ENCODE measurements at places on chromosomes 3 and 15. TPM values are rescaled to one million over a fixed set of nuclear protein-coding genes. Genes with fewer than 3 reads are reported as not detected.

DNA sequence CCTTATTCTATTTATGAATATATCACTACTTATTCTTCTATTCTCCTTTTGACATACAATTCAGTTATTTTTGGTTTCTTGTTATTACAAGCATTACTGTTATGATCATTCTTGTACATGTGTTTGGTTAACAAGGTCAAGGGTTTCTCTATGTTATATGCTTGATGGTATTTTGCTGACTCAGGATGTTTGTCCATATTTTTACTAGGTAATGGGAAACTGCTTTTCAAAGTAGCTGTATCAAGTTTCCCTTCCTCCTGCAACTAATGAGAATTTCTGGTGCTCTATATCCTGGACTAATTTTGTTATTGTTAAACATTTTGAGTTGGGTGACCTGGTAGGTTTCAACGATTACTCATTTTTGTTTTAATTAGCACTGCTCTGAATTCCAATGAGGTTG is 841.0 kb downstream of the OTOL1 start:
- H3K4me1 ChIP-seq, result no peaks in the 10 kb centered on the region
- DNase-seq, result no peak
- no peaks in the 10 kb centered on the region for H3K27me3 ChIP-seq

DNA sequence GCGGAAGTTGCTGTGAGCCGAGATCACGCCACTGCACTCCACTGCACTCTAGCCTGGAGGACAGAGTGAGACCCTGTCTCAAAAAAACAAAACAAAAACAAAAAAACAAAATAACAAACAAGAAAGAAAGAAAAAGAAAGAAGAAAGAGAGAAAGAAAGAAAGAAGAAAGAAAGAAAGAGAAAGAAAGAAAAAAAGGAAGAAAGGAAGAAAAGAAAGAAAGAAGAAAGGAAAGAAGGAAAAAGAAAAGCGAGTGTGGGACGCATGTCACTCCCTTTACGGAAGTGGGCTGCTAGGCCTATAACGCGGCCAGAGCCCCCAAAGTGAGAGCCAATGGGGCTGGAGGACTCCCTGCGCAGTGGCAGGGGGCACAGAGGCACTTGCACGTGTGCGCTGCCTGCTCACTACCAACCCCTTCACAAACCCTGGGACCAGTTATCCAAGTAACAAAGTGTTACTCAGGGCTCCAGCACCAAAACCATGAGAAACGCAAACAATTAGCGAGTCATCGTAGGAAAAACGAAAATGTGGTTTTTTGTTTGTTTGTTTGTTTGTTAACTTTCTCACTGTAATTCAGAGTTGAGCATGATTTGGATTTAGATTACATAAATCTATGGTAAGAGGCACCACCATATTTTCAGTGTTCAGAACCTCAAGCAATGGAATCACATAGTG is 40.8 kb upstream of the ATP1B3 start:
- no peaks in the 10 kb centered on the region for H3K36me3 ChIP-seq
- no peaks in the 10 kb centered on the region for H3K27me3 ChIP-seq
- no peak overlapping the region for H3K27ac ChIP-seq
- DNase-seq, result no peak

The GOLGA6L22 gene
- not detected for total RNA-seq

DNA sequence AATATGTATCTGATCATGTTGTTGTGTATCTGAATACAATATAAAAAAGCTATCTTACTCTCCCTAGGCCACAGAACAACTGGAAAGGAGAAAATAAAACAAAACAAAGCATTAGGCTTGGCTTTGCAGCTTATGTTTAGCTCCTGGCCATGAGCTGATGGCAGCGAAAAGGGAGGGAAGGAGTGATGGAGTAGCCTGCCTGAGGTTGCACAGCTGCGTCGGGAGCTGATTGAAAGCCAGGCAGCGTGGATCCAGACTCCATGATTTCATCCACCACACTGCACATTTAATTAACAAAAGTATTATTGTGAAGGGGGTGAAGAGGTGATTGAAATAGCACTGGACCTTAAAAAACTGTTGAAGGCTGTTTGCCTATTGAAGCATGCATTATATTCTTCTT is 212.2 kb downstream of the GABRG3 start:
- H3K27ac ChIP-seq, result no peak overlapping the region
- DNase-seq, result peak; percentile 9
- H3K4me1 ChIP-seq, result no peaks in the 10 kb centered on the region
- no peak overlapping the region for H3K4me3 ChIP-seq

DNA sequence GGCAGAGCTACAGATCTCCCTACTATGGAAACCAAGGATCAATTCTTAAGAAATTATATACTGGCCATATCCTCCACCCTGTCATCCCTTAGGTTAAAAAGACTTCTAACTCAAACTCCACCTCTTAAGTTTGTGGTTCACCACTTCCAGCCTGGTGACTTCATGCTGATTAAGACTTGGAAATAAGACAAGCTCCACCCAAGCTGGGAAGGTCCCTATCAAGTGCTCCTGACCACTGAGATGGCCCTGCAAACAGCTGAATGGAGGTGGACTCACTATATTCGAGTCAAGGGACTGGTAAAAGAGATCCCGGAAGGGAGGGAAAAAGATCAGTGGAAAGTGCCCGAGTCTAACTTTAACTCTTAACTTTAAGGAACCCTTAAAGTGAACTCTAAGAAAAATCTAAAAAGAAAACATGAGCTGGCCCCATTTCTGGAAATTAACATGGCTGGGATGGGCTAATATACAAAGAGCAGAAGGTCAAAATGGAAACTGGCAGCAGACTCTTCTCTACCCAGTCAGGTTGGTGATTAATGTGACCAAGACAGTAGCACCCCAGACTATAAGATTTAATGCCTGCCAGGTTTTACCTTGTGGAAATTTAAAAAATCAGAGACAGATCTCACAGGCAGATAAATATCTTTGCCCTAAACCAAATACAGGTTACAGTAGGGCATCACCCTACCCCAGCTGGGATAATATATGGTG is 43.9 kb downstream of the PPCDC start:
- no peaks in the 10 kb centered on the region for H3K27me3 ChIP-seq
- H3K4me3 ChIP-seq, result no peak overlapping the region
- H3K4me1 ChIP-seq, result peaks cover 6% of the 10 kb centered on the region
- no peak for DNase-seq

GRCh38 chr15:60673918-60674558 is 195.1 kb upstream of the ICE2 start:
- H3K36me3 ChIP-seq, result no peaks in the 10 kb centered on the region
- no peaks in the 10 kb centered on the region for H3K4me1 ChIP-seq
- no peak overlapping the region for H3K4me3 ChIP-seq
- H3K27me3 ChIP-seq, result no peaks in the 10 kb centered on the region
- DNase-seq, result no peak

The MYZAP gene
- total RNA-seq, result 3.3 TPM

DNA sequence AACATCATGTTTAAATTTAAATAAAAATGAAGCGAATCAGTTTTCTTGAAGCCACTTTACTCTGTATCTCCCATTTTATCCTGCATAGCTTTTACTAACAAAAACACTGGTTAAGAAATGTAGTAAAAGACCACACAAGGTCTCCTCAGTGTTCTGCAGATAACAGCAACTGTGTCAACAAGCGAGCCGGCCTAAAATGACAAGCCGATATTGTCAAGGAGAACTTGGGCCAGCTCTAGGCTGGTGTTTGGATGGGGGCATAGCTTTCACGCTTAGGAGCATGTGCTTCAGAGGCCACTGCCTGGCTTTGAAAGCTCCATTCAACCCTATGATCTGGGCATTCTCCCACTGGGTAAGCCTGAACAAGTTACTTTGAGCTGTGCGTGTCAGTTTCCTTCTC is 38.1 kb downstream of the MFSD1 start:
- DNase-seq, result no peak
- no peak overlapping the region for H3K27ac ChIP-seq
- no peaks in the 10 kb centered on the region for H3K27me3 ChIP-seq
- H3K4me3 ChIP-seq, result no peak overlapping the region

- no peaks in the 10 kb centered on the region for H3K27me3 ChIP-seq
- no peaks in the 10 kb centered on the region for H3K36me3 ChIP-seq
- peak within 1 kb of the TSS; percentile 78 for H3K27ac ChIP-seq
These were observed at the start of gene FAM107A for GRCh38 chr3:58577269-58577821. Gene FAM107A, minus strand, starts transcription at chr3:58577391. Its CDS starts 7,531 bp downstream, at chr3:58569860.

The NANOGP8 gene
- 1.3 TPM for total RNA-seq

DNA sequence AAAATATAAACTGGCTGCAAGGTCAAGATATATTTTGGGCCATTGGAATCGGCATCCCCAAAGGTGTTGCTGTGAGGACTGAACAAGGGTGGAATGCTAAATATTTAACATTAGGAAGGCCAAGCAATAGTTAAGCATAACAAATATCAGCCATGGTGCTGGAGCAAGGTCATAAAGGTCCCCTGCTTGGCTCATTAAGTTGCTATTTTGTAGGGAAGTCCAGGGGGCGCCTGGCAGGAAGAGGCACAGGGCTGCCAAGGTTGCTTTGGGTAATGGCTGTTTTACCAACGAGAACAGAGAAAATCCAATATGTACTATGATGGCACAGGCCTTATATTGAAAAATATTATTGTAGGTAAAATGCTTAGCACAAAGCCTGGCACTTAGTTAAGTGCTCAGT is 62.2 kb downstream of the SLC15A2 start:
- DNase-seq, result no peak
- H3K4me3 ChIP-seq, result no peak overlapping the region
- no peak overlapping the region for H3K27ac ChIP-seq
- H3K4me1 ChIP-seq, result no peaks in the 10 kb centered on the region

- no peaks in the 10 kb centered on the region for H3K27me3 ChIP-seq
- DNase-seq, result no peak
- H3K4me1 ChIP-seq, result peaks cover 4% of the 10 kb centered on the region
- H3K27ac ChIP-seq, result no peak overlapping the region
- no peak overlapping the region for H3K4me3 ChIP-seq
These were observed 49.2 kb downstream of the TASOR start for GRCh38 chr3:56633602-56634535.

DNA sequence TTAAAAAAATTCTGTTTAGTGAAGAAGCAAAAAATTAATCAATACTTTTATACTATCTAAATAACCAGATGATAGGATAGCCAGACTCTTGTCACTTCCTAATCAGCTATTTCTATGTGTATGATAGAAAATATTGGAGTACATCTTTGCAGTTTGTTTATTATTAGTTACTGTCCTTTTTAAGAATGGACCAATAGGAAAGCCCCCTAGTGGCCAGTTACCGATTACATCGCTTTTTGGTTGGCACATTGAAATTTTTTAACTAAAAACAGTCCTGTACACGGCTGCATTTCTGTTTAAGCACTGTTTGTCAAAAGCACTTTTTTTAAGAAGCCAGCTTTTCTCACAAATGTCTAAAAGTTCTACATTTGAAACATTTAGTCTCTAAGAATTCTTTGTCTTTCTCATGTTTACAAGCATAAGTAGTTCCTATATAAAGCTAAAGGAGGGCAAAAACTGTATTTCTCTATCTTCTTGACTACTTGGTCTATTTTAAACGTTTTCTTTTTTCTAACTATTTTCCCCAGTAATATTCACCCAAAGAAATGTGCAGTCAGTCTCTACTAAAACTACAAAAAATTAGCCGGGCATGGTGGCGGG is 253.2 kb upstream of the LRTM1 start:
- H3K36me3 ChIP-seq, result no peaks in the 10 kb centered on the region
- H3K27me3 ChIP-seq, result no peaks in the 10 kb centered on the region

DNA sequence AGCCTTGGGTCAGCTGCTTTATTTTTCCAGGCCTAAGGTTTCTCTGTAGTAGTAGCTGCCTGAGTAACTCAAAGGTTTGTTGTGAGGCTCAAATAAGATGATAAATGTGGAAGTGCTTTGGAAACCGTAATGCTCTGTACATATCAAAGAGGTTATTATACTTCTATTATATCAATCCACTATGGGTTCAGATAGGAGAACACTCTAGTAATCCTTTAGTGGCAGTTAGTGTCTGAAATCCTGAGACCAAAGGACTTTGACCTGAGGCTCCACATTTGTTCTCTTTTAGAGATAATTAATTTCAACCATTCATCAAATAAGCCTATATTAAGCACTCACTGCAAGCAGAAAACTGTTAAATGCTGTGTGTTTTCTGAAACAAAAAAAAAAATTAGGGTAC is 128.6 kb upstream of the BCL6 start:
- H3K27ac ChIP-seq, result no peak overlapping the region
- H3K27me3 ChIP-seq, result no peaks in the 10 kb centered on the region
- no peak overlapping the region for H3K4me3 ChIP-seq
- H3K4me1 ChIP-seq, result peaks cover 2% of the 10 kb centered on the region

DNA sequence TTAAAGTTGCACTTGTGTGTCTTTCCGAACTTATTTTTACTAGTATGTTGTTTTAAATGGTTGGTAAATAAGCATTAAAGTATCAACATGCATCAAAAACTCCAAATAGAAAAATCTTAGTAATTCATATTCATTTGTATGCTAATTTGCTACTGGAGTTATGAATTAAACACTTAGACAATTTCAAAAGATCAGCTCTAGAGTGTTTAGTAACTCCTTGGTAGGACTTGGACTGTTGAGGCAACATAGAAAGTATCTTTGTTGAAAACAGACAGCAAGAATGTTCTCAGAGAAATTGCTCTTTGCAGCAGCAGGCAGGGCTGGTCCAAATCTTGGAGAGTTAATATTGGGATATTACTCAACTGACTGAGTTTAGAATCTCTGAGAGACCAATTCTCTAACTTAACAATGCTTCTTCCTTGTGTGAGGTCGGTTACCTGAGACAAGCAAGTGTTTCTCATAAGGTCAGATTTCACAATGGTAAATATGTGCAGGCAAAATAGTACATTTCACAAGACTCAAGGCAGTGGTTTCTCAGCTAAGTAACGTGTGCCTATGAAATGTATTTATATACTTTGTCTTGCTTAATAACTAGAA is 147.8 kb upstream of the IL12A start:
- H3K27me3 ChIP-seq, result no peaks in the 10 kb centered on the region
- no peak overlapping the region for H3K27ac ChIP-seq
- no peaks in the 10 kb centered on the region for H3K4me1 ChIP-seq
- no peak for DNase-seq
- no peak overlapping the region for H3K4me3 ChIP-seq
- no peaks in the 10 kb centered on the region for H3K36me3 ChIP-seq

The XYLB gene
- 6.0 TPM for total RNA-seq

The HHATL gene
- total RNA-seq, result not detected

The MFGE8 gene
- 184 TPM for total RNA-seq

GRCh38 chr15:93164409-93164808 is 75.4 kb upstream of the RGMA start:
- no peaks in the 10 kb centered on the region for H3K36me3 ChIP-seq
- H3K27ac ChIP-seq, result no peak overlapping the region
- H3K4me1 ChIP-seq, result no peaks in the 10 kb centered on the region
- no peak for DNase-seq
- no peak overlapping the region for H3K4me3 ChIP-seq
- no peaks in the 10 kb centered on the region for H3K27me3 ChIP-seq

DNA sequence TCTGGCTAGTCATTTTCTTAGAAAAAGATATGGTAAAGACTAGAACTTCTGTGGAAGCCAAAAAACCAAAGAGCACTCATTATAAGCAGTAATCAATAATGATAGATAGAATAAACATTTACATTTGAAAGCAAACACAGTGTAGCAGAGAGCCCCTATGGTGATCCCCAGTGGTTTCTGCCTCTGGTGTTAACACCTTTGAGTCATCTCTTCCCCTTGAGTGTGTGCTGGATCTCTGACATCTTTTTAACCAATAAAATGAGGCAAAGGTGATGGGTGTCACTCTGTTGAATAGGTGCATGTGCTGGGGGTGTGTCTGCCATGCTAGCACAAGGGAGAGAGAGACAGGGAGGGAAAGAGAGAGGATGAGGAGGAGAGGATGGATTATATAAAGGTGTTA is 121.6 kb downstream of the TFG start:
- H3K27me3 ChIP-seq, result no peaks in the 10 kb centered on the region
- no peak for DNase-seq
- H3K27ac ChIP-seq, result no peak overlapping the region
- no peaks in the 10 kb centered on the region for H3K4me1 ChIP-seq

GRCh38 chr3:37071921-37072320 is 78.6 kb downstream of the MLH1 start:
- no peaks in the 10 kb centered on the region for H3K27me3 ChIP-seq
- H3K27ac ChIP-seq, result no peak overlapping the region
- H3K4me3 ChIP-seq, result no peak overlapping the region
- no peaks in the 10 kb centered on the region for H3K4me1 ChIP-seq

Data from kidney (tissue), 22 donors.